ENCODE measurements at places on chromosomes 12 and 14. TPM values are rescaled to one million over a fixed set of nuclear protein-coding genes. Genes with fewer than 3 reads are reported as not detected.

ACOT4 gene
- 3.6 TPM for total RNA-seq

NFYB gene
- 15.5 TPM for total RNA-seq

ST8SIA1 gene
- 1.7 TPM for total RNA-seq

NANOG gene
- total RNA-seq: not detected

PTHLH gene
- 0.88 TPM for total RNA-seq

ERH gene
- 126 TPM for total RNA-seq

SERPINA6 gene
- 2.1 TPM for total RNA-seq

PRB2 gene
- total RNA-seq: not detected

HOXC12 gene
- total RNA-seq: not detected

DNA sequence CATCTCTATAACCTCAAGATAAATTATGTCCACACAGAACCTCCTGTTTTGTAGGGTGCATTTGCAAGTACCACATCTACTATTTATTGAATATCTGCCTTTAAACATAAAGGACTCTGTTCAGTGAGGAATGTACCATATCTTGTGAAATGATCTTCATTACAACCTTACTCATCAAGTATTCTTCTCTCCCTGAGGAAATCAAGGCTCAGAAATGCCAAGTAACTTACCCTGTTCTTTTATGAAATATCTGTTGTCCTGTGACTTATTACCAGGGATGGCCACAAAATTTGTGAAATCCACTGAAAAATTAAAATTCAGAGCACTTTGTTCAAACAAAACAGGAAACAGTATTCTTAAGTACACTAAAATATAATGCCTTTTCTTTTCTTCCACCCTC lies 366.7 kb downstream of the GALC start:
- no peak for DNase-seq

DNA sequence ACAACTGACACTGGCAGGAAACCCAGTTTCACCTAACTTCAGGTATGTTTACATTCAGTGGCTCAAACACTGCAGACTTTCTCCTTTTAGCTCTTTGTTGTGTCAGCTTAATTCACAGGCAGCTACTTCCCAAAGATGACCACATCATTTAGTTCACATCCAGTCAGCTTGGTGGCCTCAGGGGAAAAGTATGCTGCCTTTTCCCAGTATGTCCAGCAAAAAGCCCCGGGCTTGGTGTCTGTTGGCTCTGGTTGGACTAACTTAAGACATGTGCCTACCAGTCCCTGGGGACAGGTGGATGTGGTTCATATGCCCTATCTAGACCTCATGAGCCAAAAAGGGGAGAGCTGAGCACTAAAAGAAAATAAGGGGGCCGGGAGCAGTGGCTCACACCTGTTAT lies 56.4 kb downstream of the GOLGA5 start:
- peak; percentile 3 for DNase-seq

GRCh38 chr12:68199127-68199526 lies 26.5 kb downstream of the IL26 start:
- no peak for DNase-seq

DNA sequence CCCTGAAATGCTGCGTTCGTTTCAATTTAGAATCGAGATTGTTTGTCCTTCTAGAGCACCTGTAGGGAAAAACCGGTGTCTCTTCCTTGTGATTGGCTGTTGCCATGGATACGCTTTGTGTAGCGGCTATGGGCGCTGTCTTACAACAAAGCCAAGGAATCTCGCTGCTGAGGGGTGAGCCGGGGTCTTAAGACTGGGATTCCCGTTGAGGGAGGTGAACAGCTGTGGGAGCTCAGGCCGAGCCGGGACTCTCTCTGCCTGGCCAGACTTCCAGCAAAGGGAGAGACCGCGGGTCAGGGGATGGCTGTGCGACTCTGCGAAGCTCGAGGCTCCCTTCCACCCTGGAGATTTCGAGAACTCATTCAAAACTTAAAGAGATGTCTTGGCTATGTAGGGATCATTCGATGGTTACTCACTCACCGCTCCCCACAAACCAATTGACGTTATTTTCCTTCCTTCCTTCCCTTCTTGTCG lies at the start of the genes LRRIQ1 and TSPAN19:
LRRIQ1 (plus strand) TSS at position 118 of the 474 bp plus-strand sequence. CDS start 1,826 bp downstream, outside the sequence.
TSPAN19 (minus strand) TSS at position 44 of the 474 bp plus-strand sequence. CDS start 6,331 bp downstream, outside the sequence.
- DNase-seq: peak; percentile 73

- DNase-seq: no peak
Observed at GRCh38 chr14:58763210-58763609, 125.4 kb downstream of the DACT1 start.

DNA sequence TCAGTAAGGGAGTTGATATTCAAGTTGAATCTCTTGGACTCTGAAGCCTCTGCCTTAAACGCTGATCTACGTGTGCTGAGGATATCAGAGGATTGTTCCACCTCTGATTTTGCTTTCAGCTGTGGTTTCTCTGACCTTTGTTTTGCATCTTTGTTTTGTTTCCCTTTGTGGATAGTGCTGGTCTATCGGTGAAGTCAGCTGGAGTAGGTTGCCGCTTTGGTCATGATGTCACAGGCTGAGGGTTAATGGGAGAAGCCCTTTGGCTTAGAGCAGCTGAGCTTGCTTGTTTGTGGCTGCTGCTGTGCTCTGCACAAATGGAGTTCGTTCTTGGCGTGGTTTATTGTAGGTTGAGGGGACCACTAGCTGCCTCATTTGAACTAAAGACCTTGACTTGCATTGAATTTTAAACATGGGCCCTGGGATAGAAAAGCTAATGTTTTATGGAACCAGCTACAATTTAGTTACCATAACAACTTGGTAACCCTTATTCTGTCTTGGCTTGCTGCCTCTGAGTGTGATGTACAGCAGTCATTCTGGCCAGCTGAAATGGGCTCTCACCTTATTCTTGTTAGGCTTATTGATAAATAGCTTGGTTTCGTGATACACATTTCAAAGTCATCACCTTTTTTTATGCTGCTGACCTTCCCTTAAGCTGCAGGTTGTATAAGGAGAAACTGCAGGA lies 284.5 kb upstream of the E2F7 start:
- DNase-seq: no peak

- DNase-seq: no peak
Observed at GRCh38 chr12:99381992-99382391, 265.6 kb upstream of the GARIN6 start.

DNA sequence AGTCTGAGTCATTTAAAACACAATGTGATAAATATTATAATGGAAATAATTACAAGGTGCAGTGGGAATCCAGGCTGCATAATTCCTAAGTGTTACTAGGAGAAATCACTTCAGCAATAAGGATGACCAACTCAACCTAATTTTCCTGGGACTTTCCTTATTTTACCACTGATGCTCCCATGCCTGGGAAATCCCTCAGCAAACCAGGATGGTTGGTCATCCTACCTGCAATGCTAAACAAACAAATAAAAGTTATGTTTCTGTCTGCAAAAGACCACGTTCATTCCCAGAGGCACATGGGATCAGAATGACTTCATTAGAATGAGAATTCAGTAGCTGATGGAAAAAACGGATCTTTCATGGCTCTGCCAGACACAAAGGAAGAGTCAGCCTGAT lies 130.8 kb upstream of the RAP1B start:
- no peak for DNase-seq

DNA sequence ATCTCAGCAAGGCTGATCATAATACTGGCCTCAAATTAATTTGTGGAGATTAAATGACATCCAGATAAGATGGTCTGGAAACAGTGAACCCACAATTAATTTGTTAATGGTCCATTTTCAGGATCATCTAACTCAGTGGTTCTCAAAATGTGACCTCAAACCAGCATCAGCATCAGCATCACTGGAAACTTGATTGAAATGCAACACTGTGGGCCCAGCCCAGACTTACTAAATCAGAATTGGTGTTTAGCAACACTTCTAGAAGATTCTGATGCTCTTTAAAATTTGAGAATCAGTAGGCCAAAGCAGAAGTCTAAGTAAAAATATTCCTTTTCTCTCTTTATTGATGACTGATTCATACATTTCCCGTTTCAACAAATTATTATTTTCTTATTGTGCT lies 10.7 kb upstream of the KRT82 start:
- no peak for DNase-seq

- no peak for DNase-seq
Observed at GRCh38 chr12:71071536-71072097, 86.2 kb downstream of the TSPAN8 start.

DNA sequence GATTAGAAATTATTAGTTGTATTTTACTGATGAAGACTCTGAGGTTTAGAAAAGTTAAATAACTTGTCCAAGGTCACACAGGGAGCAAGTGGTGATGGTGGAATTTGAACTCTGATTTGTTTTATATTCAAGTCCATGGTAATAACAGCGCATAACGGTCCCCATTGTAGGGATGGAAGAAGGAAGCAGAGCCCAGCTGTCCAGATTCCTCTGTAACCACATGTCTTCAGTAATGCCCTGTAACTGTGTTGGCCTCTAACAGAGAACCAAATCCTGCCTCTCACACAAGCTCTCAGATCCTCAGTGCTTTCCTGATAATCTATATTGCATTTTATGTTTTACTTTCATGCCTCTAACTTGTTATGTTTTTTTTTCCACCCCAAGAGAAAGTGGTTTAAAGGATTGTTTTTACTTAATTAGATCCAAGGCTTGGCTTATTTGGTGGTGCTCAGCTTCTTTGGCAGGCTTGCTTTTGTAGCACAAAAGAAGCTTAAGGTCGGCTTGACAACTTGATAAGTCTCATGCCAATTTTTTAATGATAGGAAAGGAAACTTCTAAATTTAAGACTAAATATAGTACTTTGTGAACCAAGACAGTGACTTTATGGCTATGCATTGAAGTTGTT lies 105.1 kb upstream of the SEL1L start:
- DNase-seq: no peak

GRCh38 chr14:92400579-92401444 lies 77.8 kb downstream of the SLC24A4 start:
- DNase-seq: no peak

GRCh38 chr14:55688566-55688965 lies 108.6 kb downstream of the KTN1 start:
- no peak for DNase-seq

DNA sequence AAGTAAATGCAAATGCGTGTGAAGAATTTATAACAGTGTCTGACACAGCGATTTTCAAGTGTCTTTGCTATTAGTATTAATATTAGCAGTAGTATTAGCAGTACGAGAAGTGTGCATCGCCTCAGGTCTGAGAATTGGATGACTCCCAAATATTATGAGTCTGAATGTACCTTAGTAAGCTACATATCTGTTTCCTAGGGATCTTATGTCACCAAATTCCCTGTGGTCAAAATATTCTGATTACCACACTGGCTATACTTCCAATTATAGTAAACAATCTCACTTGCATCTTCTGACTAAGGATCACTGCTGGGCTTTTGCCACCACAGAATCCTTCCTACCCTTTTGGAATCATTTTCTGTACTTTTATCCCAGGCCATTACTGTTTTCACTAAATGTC lies 396.0 kb upstream of the MIS18BP1 start:
- DNase-seq: no peak

DNA sequence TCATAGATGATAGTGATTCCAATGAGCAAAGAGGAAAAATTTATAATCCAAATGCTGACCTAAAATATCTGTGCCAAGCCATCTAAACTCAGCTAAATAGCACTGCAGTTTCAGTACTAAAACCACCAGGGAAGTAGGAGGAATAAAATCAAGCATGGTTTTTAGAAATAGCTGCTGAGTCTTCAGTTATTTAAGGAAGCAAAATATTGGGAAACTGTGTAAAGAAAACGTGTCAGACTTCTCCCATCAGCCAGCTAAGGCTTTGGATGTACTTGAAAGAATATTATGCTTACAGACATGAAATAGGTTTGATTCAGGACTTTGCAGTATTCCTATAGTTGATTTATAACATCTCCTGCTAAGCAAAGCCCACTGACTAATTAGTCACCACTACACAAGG lies 24.7 kb downstream of the CLEC2D start:
- no peak for DNase-seq

GRCh38 chr14:92627707-92628215 lies 114.2 kb downstream of the RIN3 start:
- no peak for DNase-seq

DNA sequence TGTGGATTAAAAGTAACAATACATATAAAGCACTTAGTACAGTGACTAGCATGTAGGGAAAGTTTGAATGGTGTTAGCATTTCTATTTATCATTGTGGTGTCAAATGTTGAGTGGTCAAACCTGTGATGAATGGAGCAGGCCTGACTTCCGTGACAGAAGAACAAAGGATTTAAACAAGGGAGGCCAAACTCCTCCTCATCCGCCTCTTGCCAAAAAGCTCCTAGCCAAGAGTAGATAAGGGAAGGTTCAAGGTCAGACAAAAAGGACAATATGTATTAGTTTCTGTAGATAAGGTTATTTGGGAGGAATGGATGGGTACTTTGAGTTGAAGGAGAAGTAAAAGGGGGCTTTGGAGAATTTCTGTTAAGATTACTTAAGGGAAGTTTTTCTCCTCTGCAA lies 6.5 kb downstream of the RNASE7 start:
- DNase-seq: no peak

DNA sequence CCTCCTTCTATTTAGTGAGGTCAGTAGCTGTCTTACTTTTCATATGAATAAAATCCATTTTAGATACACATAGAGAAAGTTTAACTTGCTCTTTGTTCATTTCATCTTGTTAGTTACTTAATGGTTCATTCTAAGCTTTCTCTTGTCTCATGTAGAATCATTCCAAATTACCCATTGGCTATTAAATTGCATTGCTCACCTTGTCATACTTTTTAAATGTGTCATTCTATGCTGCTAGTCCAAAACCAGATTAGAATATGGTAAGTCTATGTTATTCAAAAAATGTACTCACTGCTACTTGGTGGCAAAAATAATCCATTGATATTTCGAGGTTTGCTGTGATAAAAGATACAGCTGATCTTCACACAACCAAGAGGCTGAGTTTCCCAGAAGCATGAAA lies 3.0 kb downstream of the C12orf50 start:
- no peak for DNase-seq

GRCh38 chr14:93153121-93153520 lies 31.6 kb downstream of the MOAP1 start:
- no peak for DNase-seq

DNA sequence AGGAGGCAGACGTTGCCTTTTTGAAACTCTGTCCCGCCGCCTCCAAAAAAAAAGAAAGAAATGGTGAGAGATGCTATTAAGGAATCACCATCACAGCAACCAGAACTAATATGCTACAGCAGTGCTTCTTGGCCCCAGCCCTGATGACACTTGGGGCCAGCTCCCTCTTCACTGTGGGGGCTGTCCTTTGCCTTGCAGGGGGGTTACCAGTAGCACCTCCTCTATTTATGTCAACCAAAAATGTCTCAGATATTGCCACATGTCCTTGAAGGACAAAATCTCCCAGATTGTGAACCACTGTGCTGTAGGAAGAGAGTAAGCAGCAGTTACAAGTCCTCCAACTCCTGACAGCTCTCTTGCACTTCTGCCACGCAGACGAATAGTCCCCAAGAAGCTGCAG lies 76.4 kb downstream of the LRRC74A start:
- DNase-seq: no peak

- DNase-seq: peak; percentile 36
Observed at GRCh38 chr12:54425702-54426101, 6.6 kb upstream of the ITGA5 start.

DNA sequence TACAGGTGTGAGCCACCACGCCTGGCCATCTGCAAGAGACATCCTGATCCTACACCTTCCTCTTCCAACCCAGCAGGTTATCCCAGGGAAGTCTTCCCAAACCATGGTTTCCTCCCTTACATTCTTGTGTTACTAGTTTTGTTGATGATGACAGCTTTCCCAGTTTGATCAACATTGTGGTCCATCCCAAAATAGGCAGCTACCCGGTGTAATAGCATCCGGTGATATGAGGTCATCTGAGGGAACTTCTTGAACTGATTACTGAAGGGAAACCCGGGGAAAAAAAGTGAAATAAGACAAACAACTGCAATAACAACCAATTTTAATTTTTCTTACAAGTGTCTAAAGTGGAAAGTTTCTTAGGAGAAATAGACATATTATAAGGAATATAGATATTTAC lies 45.3 kb upstream of the STAC3 start:
- DNase-seq: no peak
